ENCODE measurements at places on chromosomes 11 and 22.

DNA sequence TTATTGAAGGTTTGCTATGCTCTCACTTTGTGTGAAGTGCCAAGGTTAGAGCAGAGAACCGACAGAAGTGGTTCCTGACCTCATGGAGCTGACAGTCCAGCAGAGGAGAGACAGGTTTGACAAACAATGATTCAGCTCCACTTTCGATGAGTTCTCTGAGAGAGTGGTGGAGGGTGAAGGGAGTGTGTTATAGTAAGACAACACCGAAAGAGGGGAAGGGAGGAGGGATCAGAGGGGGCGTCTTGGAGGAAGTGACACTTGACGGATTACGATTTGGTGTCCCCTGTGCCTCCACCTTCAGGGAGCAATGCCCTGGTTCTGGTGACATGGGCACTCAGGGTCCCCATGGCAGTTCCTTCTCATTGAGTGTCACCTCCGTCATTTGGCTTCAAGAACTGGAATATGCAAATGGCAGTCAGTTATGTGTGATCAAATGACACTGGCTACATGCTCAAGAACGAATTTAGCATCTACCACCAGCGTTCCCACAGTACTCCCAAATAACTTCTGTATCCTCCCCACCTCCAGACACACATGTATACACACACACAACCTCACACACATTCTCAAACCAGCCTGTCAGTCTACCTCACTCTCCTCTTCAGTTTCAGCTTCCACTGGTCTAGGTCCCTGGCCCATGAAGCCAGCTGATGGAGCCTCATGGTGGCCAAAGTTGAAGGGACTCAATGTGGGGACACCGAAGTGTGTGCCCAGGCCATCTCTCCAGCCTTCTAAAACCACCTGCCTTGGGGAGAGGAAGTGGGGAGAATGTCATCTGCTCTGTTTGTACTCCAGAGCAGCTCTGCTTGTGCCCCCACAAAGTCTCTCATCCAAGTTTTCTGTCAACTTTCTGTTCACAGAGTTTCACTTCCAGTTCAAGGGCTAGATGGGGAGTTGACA lies 31.4 kb upstream of the NUP160 start:
- no peak overlapping the region for H3K4me3 ChIP-seq
- H3K27ac ChIP-seq = no peak overlapping the region
- DNase-seq = no peak

DNA sequence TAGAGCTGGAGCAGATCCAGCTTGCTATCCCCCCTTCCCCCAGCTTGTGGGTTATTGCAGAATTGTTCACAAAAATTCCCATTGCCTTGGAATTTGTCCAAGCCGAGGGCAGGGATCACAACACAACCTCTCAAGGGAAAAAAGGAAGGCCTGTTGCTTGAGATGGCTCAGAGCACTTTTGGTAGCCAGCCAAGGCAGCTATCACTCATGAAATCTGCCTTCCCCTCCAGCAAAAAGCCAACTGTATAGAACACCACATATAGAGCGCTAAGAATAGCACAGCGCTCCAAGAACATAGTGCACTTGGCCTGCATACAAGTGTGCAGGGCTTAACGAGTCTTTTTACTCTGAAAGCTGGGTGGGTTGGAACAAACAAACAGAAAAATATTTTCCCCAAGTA lies 46.2 kb downstream of the FAM83F start:
- no peak overlapping the region for H3K4me3 ChIP-seq
- no peaks in the 10 kb centered on the region for H3K27me3 ChIP-seq
- no peaks in the 10 kb centered on the region for H3K36me3 ChIP-seq
- no peak for DNase-seq
- peak overlapping the region; percentile 49 for H3K27ac ChIP-seq

DNA sequence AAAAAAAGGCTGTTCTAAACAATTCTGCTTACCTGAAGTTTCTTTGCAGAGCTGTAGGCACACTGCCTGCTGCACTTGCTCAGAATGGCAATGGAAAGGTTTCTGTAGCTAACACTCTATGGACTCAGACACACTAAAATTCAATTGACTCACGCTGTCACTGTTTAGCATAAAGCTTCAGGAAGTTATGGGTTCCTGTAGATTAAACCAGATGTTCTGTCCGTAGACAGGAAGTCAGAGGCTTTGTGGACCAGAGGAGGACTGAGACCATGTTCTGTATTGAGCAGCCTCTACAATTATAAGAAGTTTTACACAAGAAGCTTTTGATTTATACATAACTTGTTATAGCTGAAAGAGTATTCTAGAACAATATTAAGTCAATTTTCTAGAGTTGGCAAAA lies 70.4 kb downstream of the GLYATL1 start:
- H3K36me3 ChIP-seq = no peaks in the 10 kb centered on the region
- H3K4me3 ChIP-seq = no peak overlapping the region
- peaks cover 2% of the 10 kb centered on the region for H3K27me3 ChIP-seq
- H3K27ac ChIP-seq = no peak overlapping the region

GRCh38 chr22:25054943-25055511 lies 102.5 kb downstream of the KIAA1671 start:
- H3K27ac ChIP-seq = no peak overlapping the region
- H3K36me3 ChIP-seq = peaks cover 50% of the 10 kb centered on the region
- H3K4me3 ChIP-seq = no peak overlapping the region
- no peak for DNase-seq
- no peaks in the 10 kb centered on the region for H3K4me1 ChIP-seq

- no peak overlapping the region for H3K4me3 ChIP-seq
- no peak overlapping the region for H3K27ac ChIP-seq
- no peaks in the 10 kb centered on the region for H3K27me3 ChIP-seq
- H3K36me3 ChIP-seq = peaks cover 78% of the 10 kb centered on the region
Observed at GRCh38 chr11:36411202-36411640, 98.9 kb downstream of the TRAF6 start.

DNA sequence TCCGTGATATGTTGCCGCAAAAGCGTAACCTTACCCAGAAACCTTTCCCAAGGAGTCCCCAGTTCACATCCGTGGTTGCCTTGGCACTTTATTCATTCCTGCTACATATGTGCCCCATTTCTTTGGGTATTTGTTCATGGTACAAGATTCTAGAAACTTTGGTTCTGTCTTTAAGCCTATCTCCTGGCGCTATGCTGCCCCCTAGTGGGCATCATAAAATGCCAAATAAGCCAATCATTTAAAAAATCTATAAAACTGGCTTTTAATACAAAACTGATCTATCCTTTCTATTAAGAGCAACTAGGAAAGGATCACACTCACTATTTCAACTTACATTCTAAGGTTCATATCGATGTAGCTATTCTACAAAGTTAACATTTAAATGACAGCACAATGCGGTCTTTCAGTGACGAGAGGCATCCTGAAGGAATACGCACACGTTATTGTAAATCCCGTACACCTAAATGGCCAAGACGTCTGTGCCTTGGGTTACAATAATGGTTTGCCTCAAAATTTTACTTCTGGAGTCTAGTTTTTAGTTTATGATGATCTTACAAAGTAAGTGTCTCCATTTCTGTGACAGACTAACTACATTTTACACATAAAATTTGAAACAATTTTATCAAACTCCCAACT lies 16.2 kb downstream of the PIWIL3 start:
- no peak overlapping the region for H3K27ac ChIP-seq
- H3K27me3 ChIP-seq = peaks cover 24% of the 10 kb centered on the region
- no peak for DNase-seq
- no peaks in the 10 kb centered on the region for H3K36me3 ChIP-seq
- no peaks in the 10 kb centered on the region for H3K4me1 ChIP-seq

- H3K36me3 ChIP-seq = no peaks in the 10 kb centered on the region
- no peaks in the 10 kb centered on the region for H3K27me3 ChIP-seq
- H3K4me1 ChIP-seq = no peaks in the 10 kb centered on the region
- H3K4me3 ChIP-seq = no peak overlapping the region
- no peak for DNase-seq
Observed at GRCh38 chr11:21646351-21646750, 546.5 kb upstream of the ANO5 start.

- H3K4me3 ChIP-seq = no peak overlapping the region
- H3K27me3 ChIP-seq = no peaks in the 10 kb centered on the region
- DNase-seq = no peak
- H3K4me1 ChIP-seq = peaks cover 14% of the 10 kb centered on the region
- H3K36me3 ChIP-seq = peaks cover 7% of the 10 kb centered on the region
Observed at GRCh38 chr11:65565624-65566453, 4.4 kb upstream of the ZNRD2 start.

GRCh38 chr22:18023509-18024275 lies 669 bp downstream of the MICAL3 start:
- peak overlapping the region; percentile 86 for H3K27ac ChIP-seq
- peak overlapping the region; percentile 61 for H3K4me3 ChIP-seq
- peak; percentile 79 for DNase-seq
- no peaks in the 10 kb centered on the region for H3K36me3 ChIP-seq

GRCh38 chr11:123392431-123392830 lies 37.6 kb upstream of the GRAMD1B start:
- H3K4me1 ChIP-seq = no peaks in the 10 kb centered on the region
- peaks cover 3% of the 10 kb centered on the region for H3K27me3 ChIP-seq
- no peak overlapping the region for H3K4me3 ChIP-seq
- no peak for DNase-seq

DNA sequence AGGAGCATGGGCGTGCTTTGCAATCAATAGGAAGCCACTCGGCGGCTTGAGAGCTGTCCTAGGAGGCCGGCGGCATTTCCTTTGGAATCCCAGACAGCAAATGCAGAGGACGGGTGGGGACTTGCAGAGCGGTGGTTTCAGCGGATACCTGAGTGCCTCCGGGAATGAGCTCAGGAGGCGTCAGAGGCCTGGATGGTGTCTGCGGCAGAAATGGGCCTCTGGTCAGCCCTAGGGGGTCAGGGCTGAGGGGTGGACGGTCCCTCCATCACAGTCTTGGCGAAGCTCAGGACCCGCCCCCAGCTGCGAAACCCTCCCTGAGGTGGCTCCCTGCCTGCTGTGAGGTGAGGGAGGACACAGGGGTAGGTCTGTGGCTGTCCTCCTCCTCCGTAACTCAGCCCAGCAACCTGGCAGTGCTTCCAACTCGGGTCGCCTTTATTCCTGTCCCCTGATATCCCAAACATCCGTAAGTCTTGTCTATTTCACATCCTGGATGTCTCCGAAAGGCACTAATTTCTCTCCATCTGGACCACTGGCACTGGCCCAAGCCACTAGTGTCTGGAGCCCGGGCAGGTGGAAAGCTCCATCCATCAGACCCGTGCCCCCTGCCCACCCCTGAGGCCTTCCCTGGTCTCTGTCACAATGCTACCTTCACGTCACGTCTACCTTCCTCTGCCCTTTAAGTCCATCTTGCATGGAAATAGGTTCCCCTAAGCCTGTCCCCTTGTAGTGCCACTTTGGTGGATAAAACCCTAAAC lies 686.6 kb downstream of the BRD1 start:
- H3K27ac ChIP-seq = no peak overlapping the region
- H3K27me3 ChIP-seq = no peaks in the 10 kb centered on the region
- no peak for DNase-seq
- no peak overlapping the region for H3K4me3 ChIP-seq
- H3K4me1 ChIP-seq = no peaks in the 10 kb centered on the region

DNA sequence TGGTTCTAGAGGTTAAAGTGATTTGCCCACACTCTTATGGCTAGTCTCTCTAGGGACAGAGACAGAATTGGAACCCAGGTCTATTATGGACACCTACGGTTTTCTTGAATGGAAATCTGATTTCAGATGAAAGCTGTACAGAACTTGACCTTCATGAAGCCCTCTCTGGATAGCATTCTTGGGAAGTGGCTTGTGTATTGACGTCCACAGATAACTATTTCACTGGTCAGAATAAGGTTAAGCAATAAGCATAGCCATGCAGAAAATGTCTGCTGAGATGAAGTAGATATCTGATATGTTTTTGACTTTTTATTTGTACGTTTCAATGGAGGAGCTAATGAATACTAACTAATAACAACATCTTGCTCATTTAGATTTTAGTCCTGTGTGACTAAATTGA lies 1.1 kb downstream of the TLCD5 start:
- H3K36me3 ChIP-seq = peaks cover 21% of the 10 kb centered on the region
- no peaks in the 10 kb centered on the region for H3K27me3 ChIP-seq
- no peak overlapping the region for H3K4me3 ChIP-seq
- H3K27ac ChIP-seq = peak overlapping the region; percentile 49
- DNase-seq = no peak

GRCh38 chr11:85656777-85657176 lies 8.2 kb downstream of the CREBZF start:
- H3K27ac ChIP-seq = no peak overlapping the region
- H3K36me3 ChIP-seq = peaks cover 84% of the 10 kb centered on the region
- no peak overlapping the region for H3K4me3 ChIP-seq
- DNase-seq = no peak
- H3K27me3 ChIP-seq = no peaks in the 10 kb centered on the region

- no peak overlapping the region for H3K27ac ChIP-seq
- H3K4me1 ChIP-seq = peaks cover 25% of the 10 kb centered on the region
- no peaks in the 10 kb centered on the region for H3K27me3 ChIP-seq
- no peak for DNase-seq
Observed at GRCh38 chr11:28539239-28540030, 431.2 kb downstream of the METTL15 start.

DNA sequence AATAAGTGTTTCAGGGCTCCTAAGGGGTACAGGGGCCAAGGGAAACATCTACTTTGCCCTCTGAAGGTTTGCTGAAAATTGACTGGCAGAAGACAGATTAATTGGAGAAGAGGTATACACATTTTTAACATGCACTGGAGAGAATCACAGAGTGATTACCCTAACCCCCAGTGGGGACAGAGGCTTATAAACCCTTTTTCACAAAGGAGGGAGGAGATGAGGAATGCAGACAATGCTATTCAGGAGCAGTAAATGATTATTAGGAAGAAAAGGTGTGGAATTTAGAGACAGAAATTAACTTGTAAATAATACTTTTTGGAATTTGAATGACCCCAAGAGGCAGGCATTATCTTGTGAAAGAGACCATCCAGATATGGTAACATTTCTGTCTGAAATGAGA lies 582.4 kb upstream of the B3GAT1 start:
- no peak overlapping the region for H3K27ac ChIP-seq
- H3K4me1 ChIP-seq = no peaks in the 10 kb centered on the region
- no peak for DNase-seq
- H3K4me3 ChIP-seq = no peak overlapping the region
- H3K27me3 ChIP-seq = peaks cover 21% of the 10 kb centered on the region

DNA sequence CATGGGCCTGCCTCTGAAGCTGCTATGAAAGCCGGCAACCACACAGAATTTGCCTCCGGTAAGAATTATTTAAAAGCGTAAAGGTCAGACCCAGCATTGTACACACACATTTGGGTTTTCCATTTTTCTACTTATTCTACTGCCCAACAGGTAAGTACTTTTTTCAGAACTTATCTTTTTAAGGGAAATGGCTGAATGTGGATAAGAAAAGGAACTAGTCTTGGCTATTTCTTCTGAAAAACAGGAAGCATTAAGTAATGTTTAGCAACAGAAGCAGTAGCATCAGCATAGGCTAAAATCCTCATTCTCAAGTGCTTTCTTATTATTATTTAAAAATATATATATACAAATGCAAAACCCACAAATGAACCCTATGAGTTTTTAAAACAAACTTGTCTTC lies 103.1 kb downstream of the MPPED2 start:
- H3K36me3 ChIP-seq = no peaks in the 10 kb centered on the region
- DNase-seq = no peak
- H3K27ac ChIP-seq = no peak overlapping the region
- peaks cover 7% of the 10 kb centered on the region for H3K27me3 ChIP-seq
